ENCODE measurements at places on chromosomes 7 and 10.

DNA sequence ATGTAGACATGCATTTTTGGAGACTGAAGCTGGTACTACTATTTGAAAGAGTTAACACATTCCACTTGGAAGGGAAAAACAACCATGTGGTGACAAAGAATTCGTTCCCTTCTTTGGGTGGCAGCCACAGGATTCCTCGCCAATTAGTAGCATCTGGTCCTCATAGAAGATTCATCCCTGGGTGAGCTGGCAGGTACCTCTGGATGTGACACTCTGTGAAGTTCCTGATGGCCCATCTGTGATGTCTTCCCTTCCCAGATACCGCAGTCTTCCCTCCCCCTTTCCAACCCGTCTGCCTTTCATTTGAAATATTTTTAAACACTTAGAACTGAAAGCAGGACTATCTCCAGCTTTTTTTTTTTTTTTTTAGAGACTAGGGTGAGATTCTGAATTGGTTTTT lies 569.5 kb downstream of the TYW1 start:
- DNase-seq: no peak

- no peak for DNase-seq
These were observed 37.0 kb downstream of the CPVL start for GRCh38 chr7:29109358-29109757.

- no peak for DNase-seq
These were observed 15.9 kb downstream of the CUL2 start for GRCh38 chr10:35074266-35074665.

DNA sequence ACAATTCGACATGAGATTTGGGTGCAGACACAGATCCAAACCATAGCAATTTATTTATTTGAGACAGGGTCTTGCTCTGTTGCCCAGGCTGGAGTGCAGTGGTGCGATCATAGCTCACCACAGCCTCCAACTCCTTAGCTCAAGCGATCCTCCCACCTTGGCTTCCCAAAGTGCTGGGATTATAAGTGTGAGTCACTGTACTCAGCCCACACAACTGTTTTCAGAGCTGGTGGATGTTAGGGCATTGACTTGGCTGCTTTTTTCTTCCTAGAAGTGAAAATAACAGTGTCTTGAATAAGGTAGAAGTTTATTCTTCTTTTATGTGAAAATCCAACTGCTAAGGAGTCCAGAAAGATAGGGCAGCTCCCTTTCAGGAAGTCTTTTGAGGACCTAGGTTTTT lies 132.1 kb downstream of the CCDC3 start:
- DNase-seq: no peak

DNA sequence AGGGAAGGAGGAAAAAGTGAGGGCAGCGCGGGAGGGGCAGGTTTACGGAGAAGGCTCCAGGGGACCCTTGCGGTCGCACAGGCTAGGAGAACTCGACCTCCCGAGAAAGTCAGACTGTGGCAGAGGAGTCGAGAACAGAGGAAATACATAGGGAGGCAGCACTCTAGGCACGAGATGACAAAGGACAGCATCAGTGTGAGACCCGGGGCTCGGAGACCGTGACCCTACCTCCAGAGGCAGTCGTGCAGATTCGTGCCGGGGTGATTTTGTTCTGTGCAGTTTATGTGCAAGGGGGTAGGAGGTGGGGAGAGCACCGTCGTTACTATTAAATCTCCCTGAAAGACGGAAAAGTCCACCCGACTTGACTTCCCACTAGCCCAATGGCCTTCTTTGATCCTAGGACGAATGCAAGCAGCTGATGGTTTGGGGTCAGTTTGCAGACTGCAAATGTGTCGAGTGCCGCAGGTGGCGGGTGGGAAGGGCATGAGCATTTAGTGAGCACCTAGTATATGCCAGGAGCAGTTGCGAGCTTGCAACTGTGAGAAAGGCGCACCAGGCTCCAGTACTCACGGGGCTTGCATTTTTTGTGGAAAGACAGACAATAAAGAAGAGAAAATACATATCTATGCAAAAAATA lies 674 bp upstream of the OSBPL3 start:
- DNase-seq: no peak

- DNase-seq: peak; percentile 51
These were observed 473 bp downstream of the PPP1R9A start for GRCh38 chr7:94907811-94908322.

- DNase-seq: no peak
These were observed 522 bp downstream of the CCL24 start for GRCh38 chr7:75813084-75813483.

DNA sequence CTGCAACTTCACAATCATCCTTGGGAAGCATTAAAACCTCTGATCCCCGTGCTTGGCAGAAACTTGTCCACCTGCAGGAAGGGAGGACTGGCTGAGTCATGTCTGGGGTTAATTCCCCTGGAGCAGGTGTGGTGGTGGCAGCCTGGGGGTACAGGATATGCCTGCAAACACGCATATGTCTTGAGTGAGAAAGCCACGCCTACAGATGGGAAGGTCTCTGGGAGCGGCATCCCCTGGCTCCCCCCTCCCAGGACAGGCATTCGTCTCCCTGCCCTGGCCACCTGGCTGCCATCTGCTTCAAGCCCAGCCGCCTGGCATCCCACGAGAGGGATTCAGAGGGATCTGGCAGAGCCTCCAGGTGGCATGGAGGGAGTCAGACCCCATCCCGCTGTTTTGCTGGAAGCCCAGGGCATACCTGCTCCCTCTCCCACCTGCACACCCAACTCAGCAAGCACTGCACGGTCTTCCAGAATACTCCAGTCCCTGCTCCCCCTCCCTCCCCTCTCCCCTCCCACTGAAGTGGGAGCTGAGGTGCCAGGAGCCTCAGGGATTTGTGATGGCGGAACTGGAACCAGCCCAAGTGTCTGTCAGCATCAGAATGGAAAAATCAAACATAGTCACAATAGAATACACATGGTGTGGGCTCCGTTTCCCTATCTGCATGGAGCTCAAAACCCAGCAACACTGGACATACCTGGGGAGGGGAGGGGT lies 61.0 kb downstream of the CAMK2B start:
- DNase-seq: no peak

- no peak for DNase-seq
These were observed 106.0 kb downstream of the TCF7L2 start for GRCh38 chr10:113056030-113056429.

- no peak for DNase-seq
These were observed 1.3 kb downstream of the FAM20C start for GRCh38 chr7:193481-194251.

DNA sequence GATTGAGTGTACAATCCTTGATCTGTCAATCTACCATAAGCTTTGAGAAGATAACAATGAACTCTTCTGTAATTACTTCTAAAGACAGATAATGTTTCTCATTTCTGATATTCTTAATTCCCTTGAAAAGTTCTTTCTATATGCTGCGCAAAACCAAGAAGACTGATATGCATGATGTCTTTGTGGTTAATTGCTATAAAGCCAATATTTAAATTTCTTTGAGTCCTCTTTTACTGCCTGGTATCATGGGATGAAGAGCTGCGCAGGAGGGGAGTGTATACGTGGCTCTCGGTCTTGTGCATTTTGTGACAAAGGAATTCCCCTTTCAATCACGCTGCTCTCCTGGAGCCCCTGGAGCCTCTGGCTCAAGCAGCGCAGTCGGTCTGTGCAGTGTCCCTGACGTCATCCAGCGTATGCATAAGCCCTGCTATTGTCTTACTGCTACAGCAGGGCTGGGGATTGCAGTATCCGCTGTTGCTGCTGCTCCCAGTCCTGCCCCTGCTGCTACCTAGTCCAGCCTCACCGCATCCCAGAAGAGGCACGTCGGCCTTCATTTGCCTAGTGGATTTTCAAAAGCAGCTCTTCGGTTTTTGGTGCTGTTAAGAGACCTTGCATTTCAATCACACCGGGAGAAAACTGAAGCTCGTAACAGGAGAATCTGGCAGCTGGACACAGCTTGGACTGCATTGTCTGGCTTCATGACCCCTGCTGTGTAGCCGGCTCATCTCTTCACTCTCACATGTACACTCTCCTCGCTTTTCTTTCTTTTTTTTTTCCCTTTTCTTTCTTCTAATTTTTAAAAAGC lies 66.7 kb downstream of the ST7 start:
- DNase-seq: peak; percentile 63

DNA sequence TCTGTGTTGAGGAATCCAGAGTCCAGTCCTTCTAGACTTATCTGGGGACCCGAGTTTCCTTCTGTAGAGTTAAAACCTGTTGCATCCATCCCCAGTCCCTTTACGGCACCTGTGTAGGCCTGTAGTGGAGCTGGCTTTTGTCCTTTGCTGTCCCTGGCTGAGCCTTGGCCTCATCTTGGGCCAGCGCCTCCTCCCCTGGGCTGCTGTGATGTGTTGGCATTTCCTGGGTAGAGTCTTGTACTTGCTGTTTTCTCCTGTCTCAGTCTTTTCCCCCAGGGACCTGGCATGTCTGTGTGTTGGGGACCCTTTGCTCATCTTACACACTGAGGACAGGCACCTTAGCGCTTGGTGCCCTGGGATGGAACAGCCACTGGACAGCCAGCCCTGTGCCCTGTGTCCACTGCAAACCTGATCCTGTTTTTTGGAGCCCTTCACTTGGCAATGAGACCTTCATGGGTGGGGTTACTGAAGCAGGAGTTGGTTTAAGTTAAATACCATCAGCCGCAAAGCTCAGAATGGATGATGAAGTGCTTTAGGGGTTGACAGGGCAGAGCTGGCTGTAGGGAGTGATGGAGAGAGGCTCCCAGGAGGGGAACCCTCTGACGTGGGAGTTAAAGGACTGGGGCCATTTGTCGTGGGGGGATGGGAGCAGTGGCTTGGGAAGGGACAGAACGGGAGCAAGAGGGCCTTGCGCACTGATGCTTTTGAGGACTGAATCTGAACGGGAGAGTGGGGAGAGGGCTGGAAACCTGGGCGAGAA lies 50.9 kb downstream of the CUX1 start:
- no peak for DNase-seq

- no peak for DNase-seq
These were observed 168.7 kb upstream of the LYZL1 start for GRCh38 chr10:29120216-29120615.

GRCh38 chr10:43903451-43903850 lies 254.8 kb upstream of the ZNF32 start:
- no peak for DNase-seq

DNA sequence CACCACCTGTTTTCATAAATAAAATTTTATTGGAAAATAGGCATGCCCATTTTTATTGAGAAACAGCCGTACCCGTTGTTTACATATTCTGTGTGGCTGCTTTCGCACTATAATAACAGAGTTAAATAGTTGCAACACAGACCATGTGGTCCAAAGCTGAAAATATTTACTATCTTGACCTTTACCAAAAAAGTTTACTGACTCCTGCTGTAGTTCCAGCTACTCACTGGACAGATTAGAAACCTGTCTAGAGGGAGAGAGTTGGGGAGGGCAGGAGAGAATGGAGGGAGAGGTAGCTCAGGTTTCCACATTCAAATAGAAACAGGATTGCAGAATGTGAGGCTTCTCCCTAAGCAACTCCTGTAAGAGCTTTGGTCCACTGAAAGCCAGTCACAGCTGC lies 55.1 kb upstream of the GLCCI1 start:
- DNase-seq: no peak

DNA sequence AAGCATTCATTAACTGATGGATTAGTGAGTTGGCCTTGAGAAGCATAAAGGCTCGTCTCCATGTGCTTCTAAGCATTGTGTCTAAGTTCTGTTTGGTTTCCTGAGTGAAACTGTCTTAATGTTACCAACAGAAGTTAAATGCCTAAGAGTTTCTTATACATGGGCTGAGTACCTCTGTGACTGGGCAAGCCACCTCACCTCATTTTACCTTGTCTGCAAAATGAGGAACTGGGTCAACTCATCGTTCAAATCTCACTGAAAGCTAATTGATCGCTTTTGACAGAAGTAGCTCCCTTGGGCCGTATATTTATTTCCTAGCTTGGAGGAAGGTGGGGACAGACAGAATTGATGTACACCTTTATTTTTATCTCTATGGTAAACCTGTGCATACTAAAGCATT lies 88.9 kb downstream of the TCF7L2 start:
- no peak for DNase-seq

- no peak for DNase-seq
These were observed 83.0 kb upstream of the ADRB1 start for GRCh38 chr10:113960617-113961181.

DNA sequence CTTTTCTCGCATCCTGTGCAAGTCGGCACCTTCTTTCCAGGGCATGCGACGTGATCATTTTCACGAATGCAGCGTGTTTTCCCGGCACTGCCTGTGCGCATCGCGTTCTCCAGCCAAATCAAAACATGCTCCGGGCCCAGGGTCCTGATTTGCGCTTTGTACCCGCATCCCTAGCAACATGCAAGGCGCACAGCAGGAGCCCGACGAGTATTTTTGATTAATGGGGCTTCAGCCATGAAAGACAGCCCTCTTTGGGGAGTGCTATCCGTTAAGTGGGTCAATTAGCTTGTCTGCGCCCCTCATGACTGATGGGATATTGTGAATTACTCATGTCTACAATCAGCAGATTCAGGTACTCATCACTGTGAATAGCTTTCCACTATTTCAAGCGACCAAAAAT lies 243.3 kb upstream of the RNF32 start:
- no peak for DNase-seq

DNA sequence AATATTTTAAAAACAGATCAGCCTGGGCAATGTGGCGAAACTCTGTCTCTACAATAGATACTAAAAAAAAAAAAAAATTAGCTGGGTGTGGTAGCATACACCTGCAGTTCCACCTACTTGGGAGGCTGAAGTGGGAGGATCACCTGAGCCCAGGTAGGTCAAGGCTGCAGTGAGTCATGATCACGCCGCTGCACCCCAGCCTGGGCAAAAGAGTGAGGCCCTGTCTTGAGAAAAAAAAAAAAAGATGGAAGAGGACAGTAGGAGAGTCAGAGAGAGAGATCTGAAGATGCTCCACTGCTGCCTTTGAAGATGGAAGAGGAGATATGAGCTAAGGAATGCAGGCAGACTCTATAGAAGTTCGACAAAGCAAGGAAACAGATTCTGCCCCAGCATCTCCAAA lies 181.9 kb downstream of the CALN1 start:
- no peak for DNase-seq

DNA sequence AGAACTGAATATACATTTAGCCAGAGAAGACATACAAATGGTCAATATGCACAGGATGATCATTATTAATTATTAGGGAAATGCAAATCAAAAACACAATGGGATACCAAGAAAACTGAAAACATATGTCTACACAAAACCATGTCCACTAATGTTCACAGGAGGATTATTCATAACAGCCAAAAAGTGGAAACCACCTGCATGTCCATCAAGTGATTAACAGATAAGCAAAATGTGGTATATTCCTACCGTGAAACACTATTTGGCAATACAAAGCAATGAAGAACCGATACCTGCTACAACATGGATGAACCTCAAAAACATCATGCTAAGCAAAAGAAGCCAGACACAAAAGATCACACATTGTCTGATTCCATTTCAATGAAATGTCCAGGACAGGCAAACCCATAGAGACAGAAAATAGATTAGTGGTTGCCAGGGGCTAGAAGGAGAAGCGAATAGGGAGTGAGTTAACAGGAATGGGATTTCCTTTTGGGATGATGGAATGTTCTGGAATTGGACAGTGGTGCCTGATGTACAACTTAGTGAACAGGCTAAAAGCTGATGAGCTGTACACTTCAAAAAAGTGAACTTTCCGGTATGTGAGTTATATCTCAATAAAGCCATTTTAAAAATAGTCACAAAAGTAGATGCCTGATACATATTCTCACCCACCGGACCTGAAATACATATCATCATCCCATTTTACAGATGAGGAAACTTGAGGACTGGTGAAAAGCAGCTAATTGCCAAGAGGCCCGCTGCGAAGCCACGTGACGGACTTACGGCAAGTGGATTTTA lies 33.6 kb downstream of the HIPK2 start:
- DNase-seq: no peak
